Right hindlimb (tissue), 1 donor: ENCODE measurements at places on chromosomes 2 and 18.

GRCh38 chr2:100621371-100621951 is 58.7 kb downstream of the PDCL3 start:
- DNase-seq = no peak

GRCh38 chr2:83900862-83901261 is 558.2 kb downstream of the SUCLG1 start:
- no peak for DNase-seq

GRCh38 chr2:120539937-120540718 is 194.2 kb downstream of the INHBB start:
- no peak for DNase-seq

- DNase-seq = no peak
Observed at GRCh38 chr2:120964819-120965218, 229.2 kb downstream of the GLI2 start.

DNA sequence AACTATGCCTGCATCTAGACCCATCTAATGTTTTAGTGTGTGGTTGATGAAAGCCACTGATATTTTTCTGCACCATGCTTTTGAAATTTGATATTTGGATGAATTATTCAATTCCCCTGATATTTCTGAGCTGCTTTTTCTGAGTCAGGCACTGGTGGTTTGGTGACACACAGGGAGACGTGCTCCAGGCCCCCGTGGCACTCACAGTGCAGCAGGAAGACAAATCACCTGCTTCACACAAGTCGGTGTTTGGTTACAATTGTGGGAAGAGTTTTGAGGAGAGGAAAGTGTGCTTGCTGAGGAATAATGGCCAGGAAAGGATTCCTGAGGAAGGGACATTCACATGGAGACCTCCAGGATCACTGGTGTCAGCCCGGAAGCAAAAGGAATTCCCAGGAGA is 179.7 kb downstream of the ACKR3 start:
- DNase-seq = no peak

DNA sequence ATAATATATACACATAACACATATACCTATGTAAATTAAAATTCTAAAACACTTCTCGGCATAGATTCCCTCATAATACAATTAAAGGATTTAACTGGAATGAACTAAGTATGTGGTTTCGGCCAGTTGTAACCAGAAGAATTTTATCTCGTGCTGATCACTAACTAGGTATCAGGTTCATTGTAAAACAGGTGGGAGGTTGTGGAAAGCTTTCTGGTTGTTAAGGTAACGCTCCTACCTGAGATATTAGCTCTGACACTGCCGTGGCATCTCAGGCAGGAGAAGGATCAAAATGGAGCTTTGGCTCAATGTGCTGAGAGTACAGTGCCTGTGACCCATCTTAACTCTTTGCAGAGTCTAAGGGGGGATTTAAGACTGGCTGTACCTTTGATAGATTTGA is 42.5 kb downstream of the SLC9A2 start:
- DNase-seq = no peak

DNA sequence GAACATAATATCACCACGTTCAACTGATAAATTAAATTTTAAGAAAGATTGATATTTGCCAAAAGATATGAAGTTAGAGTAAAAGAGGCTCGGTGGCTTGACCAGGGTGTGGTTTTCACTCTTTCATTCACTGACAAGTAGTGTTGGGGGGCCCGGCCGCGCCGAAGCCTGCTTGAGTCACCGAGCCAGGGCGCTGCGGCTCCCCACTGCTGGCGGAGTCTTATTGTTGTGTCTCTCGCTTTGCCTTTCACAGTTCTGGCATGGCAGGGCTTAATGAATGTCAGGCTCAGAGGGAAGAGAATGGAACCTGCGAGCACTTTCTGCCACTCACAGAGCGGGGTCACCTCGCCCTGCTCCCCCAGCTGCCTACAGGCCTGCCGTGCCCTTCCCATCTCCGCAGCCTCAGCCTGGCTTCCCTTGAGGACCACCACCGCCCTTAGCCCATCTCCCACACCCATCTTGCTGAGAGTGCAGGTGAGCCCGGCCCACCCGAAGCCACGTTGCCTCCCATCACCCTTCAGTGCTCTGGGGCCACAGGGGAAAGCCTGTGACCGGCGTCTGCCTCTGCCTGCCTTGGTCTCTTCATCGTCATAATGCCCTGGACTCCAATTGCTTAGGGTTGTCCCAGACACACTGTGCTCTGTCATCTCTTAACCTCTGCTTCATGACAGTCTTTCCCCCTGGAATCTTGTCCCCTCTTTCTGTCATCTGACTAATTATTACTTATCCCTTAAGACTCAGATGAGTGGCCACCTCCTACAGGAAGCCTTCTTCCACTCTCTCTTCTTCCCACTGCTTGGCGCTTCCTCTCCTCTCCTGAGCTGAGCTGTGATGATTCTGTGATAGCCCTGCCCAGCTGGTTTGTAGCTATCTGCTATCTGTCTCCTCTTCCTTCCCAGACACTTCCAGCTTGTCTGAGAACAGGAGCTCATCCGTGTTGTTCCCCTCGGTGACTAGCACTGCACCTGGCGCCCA is 142.5 kb downstream of the FAM210A start:
- no peak for DNase-seq

GRCh38 chr2:74097574-74097973 is 50.1 kb downstream of the BOLA3 start:
- DNase-seq = no peak

DNA sequence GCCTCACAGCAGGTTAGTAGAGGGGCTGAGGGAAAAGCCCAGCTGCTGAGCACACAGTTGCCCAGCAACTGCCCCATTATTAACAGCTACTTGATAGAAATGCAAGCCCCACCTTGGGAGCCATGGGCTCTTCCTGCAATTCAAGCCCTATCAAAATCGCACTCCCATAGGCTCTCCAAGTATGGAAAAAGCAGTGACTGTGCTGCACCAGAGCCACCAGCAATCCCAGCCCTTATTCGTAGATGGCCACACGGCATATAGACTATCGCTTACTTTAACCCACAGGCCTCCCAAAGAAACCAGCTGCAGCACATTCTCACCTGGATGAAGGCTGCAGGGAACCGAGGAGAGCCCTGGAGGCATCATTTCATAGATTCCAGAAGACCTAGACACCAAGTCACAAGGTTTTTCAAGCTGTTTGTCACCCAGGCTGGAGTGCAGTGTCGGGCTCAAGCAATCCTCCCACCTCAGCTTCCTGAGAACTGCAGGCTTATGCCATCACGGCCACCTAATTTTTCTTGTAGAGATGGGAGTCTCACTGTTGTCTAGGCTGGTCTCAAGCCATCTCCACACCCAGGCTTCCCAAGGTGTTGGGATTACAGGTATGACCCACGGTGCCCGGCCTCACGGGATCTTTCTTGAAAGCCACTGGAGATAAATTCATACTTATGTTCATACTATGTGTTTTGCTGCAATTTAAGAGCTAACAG is 11.3 kb downstream of the NCL start:
- no peak for DNase-seq

DNA sequence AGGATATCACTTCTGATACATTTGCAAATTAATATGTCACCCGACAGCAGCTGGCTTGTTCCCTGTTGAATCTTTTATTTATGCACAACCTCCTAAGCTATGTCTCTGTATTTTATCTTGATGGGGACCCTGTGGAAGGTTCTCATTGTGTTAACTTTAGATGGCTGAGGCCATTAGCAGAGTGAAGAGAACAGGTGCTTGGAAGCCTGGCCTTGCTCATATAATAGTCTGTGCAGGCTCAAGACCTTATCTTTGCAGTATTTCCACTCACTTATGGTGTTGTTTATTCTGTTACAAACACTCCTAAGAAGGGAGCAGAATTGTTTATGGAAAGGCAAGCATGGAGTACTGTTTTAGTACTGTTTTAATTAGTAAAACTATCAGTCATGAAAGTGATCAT is 107.6 kb downstream of the SETBP1 start:
- no peak for DNase-seq

DNA sequence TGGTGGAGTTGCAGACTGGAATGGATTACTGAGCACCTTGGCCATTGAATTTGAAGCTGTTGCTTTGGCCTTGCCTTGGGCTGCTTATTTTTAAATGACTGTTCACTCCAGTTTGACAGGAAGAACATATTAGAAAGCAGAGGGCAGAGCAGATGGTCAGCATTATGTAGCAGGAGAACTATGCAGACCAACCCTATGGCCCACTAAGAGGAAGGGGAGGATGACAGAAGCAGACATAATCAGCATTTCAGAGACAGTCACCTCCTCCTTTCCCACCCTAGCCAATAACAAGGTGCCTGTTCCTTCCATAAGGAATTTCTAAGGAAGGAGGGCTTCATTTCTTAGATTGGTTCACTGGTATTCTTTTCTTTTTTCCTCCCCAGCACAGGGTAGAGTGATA is 2.4 kb downstream of the CHRNA1 start:
- no peak for DNase-seq

GRCh38 chr2:208879666-208880065 is 473.1 kb downstream of the PTH2R start:
- DNase-seq = no peak

- no peak for DNase-seq
Observed at GRCh38 chr2:233565685-233566140, 869 bp downstream of the USP40 start.

- no peak for DNase-seq
Observed at GRCh38 chr18:42564761-42565160, 550.7 kb downstream of the RIT2 start.

DNA sequence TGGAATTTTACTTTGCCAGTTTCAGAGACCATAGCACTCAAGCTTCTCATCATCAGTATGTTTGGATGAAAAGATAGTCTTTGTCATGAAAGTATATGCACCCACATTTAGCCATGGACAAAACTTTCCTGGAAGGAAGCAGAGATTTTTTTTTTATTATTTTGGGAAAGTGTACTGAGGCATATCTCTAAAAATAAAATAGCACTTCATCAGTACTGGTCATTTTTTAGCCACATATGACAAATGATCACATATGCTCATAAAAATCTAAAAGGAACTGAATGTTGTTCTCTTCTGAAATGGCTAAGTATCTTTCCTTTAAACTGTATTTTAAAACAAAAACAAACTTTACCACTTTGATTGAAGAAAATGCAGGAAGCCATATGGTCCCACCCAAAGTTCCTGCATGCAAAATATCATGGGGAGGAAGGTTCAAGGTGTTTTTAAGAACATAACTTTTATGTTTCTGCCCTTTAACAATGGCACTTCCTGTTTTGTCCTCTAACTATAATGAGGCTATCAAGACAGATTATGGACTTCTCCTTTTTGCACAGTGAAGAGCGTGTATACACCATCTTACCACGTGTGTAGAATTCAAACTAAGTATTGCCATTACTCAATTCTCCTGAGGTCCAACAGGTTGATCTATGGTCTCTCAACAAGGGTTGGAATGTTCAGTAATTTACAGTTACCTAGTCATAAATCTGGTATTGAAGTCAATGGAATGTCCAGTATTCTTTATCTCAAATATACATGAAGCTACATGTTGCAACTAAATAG is 77.1 kb upstream of the SLC39A10 start:
- DNase-seq = no peak

DNA sequence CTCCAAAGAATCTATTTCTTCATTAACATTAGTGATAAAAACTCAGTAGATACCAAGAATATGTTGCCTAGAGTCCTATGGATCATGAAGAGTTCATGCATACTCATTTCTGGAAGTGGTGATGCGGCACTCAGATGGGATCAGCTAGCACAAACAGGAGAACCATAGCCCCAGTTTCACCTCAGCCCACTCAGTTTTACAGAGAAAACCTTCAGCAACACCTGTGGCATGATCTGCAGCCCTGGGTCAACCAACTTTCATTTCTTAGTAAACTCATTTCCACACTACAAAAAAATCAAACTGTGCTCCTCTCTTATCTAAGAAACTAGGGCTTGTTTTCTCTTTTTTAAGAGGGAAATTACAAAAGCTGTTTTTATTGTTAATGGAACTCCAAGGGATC is 569.4 kb downstream of the CCDC85A start:
- no peak for DNase-seq

- DNase-seq = no peak
Observed at GRCh38 chr18:62442391-62442790, 80.4 kb upstream of the ZCCHC2 start.

GRCh38 chr2:39696101-39696553 is 30.4 kb downstream of the TMEM178A start:
- peak; percentile 54 for DNase-seq

DNA sequence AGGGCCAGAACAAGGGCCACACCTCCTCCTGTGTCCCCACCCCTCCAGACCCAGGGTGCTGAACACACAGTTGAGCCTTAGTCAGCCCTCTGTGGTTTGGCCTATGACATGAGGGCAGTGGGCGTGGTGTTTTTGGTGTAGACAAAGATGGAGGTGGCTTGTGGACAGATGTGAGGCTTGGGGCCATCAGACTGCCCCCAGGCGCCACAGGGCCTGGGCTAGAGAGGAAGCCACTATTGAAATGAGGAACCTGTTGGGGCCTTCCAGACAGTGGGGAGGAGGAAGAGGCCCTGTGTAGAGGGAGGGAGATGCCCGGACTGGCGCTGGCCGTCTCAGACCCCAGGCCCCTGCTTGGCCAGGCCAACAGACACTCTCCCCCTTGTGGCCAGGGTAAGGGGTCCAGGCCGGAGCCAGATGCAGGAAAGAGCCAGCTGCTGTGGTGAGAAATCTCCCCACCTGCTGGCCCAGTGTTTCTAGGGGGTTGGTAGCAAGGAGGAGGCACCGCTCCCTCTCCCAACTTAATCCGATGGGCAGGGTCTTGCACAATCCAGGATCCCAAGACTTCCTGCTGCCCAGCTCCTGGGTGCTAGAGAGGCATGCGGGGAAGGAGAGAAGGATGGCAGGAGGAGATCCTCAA is 53.8 kb downstream of the SMAD7 start:
- DNase-seq = peak; percentile 37

DNA sequence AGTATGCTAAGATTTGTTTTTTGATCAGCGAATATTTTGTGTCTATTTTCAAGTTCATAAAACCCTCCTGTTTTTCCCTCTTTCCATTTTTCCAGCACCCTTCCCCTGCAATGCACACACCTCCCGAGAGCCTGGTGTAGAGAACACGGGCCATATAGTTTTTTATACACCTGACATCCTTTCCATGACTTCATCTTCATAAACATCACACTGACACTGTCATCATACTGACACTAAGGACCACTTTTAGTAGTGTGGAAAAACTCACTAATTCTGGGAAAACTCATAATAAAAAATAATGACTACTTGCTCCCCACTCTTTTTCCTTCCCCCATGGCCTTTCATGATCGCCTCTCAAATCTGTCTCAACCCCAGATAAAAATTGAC is 70.2 kb downstream of the EPHA4 start:
- DNase-seq = no peak

DNA sequence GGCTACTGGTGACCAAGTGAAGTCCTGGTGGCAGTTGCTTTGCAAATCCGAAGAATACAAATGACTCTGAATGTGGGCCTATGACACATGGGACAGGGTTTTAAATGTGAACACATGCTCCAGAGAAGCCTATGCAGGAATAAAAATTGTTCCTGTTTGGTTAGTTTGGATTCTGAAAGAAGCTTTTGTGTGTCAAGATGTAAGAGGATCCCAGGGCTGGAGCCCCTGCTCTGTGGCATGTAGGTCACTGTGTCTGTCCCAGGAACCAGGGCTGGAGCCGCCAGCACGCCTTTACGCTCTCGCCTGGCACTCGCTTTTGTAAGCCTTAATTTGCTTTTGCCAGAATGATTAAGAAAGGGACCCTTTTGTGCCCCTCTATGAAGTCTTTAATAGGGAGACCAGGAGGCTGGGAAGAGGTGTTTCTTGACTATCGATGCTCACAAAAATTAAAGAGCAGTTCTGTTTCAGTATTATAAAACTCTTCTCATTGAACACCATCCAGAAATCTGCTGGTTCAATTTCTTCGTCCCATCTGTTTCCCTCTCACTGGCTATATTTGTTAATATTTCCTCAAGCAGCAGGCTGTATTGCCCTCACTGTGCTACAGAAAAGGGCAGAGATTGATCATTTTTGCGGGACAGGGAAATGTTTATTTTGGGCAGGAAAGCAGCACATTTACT is 532.7 kb upstream of the POU3F3 start:
- peak; percentile 26 for DNase-seq
